ENCODE measurements at places on chromosomes 7 and 10.

- DNase-seq, result no peak
Measured at GRCh38 chr10:51602326-51602725, 97.1 kb downstream of the CSTF2T start.

GRCh38 chr7:30671793-30672465 is 10.3 kb downstream of the CRHR2 start:
- no peak for DNase-seq

GRCh38 chr7:101956130-101956529 is 138.7 kb downstream of the CUX1 start:
- no peak for DNase-seq

GRCh38 chr10:110361800-110362456 is 57.2 kb upstream of the SMNDC1 start:
- peak; percentile 82 for DNase-seq

- peak; percentile 42 for DNase-seq
Measured at GRCh38 chr10:110681023-110681681, 37.0 kb downstream of the RBM20 start.

DNA sequence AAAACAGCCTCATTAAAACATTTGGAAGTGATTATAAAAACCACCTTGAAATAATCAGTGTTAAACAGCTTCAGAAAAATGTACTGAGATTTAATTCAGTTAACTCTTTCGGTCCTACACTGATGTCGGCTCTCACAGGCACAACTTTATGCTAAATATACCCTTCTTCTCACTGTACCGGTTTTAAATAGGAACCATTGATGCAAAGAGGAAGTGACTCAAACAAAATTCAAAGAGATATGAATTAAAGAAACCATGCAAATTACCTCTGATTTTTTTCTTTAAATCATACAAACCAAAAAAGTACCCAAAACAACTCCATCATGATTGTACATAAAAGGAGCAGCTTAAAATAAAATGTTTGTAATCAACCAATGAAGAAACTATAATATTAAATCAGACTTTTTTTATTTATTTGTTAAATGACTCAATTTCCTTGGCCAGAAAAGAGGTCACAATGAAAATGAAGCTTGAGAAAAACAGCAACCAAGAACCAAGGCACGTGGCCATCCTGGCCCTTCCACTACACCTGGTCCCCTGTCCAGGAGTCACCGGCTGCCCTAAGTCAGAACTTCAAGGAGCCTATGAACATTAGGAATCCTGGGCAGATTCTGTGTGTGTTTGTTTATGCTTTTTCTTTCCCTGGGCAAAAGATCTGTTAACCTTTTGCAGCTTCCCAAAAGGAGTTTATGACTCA is 73.0 kb upstream of the CABCOCO1 start:
- no peak for DNase-seq

DNA sequence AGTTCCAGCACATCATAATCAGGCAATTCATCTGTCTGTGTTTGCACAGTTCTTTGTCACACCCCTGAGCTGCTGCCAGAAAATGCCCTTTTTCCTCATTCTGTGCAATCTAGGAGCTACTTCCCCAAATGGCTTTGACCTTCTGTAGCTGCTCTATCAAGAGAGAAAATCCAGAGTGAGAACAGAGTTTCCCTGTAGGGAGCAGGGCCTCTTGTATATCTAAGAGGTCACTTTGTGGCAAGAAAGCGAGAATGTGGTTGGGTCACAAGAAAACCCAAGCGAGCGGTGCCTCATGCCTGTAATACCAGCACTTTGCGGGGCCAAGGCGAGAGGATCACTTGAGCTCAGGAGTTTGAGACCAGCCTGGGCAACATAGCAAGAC is 24.3 kb downstream of the SLC29A3 start:
- DNase-seq, result no peak

DNA sequence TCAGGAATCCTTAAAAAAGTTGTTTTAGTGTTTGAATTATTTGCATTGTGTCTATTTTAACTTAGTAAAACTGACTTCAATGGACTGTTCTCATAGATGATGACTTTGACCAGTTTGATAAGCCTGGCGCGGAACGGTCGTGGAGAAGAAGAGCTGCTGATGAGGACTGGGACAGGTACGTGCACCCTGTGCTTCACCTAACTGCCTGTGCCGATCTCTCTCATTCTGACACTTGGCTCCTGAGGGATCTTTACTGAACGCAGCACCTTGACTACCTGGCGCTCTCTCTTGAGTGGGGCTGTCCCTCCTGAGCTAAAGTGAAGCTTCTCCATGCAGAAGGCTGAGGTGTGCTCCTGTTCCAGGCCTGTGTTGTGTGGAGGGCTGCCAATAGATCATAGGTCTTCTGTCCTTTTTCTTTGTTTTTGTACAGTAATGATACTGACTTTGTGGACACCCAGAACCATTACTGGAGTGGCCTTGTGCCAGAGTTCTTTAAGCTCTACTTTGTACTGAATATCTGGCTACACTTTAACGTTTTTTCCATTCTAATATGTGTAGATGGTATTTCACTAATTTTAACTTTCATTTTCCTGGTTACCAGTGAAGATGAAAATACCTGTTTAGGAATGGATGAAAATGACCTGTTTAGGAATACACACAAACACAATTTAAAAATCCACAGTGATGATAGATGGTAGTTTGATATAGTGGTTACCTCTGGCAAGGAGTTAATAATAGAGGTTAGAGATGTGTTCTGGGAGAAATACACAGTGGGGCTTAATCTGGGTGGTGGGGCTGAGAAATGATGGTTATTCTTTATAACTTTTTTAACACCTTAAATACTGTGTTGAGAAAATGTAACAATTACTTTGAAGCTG is 20.9 kb downstream of the RBM33 start:
- no peak for DNase-seq

- no peak for DNase-seq
Measured at GRCh38 chr10:97336446-97336845, 1.9 kb upstream of the FRAT2 start.

DNA sequence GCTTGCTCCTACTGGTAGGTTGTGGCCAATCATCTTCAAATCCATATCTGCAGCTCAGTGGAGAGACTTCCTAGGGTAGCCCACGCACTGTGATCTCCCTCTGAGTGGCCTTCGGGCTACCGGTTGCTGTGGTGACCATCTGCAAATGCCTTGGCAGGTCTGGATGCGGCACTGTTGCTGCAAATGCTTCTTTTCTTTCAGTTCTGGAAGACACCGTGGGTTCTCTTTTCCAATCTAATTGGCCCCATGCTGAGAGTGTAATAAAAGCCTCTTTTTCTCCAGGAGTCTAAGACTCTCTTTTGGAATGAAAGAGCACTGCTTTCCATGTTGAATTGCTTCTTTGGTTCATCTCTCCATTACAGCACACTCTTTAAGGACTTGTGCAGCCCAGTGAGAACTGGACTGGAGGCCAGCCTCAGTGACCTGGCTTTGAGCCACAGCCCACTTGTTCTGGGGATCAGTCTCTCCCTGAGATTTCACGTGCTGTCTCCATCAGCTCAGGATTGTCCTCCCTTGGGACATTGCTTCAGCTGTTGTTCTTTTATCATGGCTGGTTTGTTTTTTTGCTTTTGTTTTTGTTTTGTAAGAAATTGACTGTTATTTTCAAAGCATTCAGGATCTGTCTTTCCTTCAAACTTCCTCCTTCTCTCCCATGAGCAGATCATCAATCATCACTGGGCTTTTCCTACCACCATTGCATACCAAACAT is 286.6 kb downstream of the BMPER start:
- DNase-seq, result no peak

DNA sequence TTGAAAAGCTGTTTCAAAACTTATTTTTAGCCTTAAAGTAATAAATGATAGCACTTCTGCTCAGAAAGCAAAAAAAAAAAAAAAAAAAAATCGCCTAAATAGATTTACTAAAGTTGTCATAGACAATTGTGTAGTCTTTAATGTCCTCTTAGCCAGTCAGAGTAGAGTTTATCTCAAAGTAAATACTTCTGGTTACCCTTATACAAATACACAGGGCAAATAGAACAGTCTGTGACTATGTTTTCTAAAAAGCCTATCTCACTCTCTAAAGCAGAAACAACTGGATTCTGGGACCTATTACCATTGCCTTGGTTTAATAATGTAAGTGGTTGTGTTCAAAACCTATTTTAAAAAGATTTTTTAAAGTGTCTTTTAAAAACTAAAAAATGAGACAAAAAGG is 156.2 kb upstream of the THSD7A start:
- no peak for DNase-seq

GRCh38 chr10:96339956-96340904 is 18.6 kb downstream of the OPALIN start:
- peak; percentile 75 for DNase-seq

GRCh38 chr7:142485617-142486226 is 227.9 kb upstream of the PRSS58 start:
- DNase-seq, result peak; percentile 30

- DNase-seq, result no peak
Measured at GRCh38 chr10:58994226-58995057, 182.0 kb upstream of the PHYHIPL start.

- no peak for DNase-seq
Measured at GRCh38 chr10:122798704-122799231, 46.9 kb downstream of the CUZD1 start.

DNA sequence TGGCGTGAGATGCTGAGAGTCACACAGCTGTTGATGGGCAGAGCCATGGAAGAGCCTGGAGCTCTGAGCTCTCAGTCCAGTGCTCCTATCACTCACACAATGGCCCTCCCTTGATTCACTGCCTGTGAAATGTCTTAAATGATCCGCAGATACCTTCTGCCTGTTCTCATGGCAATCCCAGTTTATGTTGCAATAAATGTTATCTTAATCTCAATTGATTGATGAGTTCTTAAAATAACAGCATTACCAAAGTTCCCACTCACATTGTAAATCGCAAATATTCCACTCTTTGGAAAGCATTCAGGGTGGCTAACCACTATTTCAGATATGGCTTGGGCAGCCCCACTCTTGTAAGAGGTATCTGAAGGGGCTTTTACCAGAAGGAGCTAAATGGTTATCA is 865.5 kb downstream of the LRMDA start:
- no peak for DNase-seq

GRCh38 chr10:103510046-103510685 is 16.7 kb downstream of the NEURL1 start:
- DNase-seq, result no peak

DNA sequence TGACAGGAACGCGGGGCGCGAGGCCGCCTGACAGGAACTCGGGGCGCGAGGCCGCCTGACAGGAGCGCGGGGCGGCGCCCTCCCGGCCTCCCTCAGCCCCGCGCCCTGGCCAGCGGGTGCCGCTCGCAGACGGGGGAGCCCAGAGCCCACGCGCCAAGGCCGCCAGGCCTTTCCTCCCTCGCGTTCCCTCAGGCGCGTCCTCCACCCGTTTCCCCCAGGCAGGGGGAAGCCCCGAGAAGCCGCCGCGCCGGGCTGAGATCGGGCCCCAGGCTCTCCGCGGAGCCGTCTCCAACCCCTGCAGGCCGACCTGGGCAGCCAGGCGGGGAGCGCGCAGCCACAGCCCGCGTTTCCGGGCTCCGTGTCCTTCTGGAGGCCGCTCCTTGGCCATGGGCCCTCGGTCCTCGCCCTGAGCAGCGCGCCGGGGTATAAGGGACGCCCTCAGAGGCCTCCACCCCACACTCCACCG is 17.7 kb downstream of the PTPRN2 start:
- DNase-seq, result no peak

DNA sequence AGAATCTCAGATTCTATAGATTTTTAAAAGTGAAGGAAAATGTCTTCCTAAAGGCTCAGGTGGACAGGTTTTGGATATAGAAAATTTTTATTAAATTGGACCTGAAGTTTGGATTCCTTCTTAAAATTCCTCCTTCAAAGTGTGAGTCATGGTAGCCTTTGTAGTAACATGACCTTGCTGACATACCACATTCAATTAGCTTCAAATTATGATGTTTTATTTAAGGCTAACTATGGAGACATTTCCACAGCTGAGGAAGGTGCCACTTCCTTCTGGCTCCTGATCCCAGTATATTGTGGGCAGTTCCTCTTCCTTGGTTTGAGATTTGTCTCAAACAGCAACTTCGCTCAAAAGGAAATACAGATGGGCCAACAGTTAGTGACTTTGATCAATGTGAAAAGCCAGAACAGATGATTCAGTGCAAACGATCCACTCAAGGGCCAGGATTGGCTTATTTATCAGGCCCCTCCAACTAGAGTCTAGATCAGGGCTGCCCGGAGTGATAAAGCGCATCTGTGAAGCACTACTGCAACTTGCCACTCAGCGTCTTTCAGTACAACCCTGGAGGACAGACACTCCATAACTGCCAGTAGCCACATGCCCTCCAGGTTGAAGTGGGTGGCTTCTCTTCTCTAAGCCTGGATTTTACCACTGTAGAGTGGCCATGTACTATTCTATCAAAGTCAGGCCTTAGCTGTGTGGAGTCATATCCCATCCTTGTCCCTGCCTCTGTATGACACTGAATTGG is 573.5 kb downstream of the KIF20B start:
- DNase-seq, result no peak

DNA sequence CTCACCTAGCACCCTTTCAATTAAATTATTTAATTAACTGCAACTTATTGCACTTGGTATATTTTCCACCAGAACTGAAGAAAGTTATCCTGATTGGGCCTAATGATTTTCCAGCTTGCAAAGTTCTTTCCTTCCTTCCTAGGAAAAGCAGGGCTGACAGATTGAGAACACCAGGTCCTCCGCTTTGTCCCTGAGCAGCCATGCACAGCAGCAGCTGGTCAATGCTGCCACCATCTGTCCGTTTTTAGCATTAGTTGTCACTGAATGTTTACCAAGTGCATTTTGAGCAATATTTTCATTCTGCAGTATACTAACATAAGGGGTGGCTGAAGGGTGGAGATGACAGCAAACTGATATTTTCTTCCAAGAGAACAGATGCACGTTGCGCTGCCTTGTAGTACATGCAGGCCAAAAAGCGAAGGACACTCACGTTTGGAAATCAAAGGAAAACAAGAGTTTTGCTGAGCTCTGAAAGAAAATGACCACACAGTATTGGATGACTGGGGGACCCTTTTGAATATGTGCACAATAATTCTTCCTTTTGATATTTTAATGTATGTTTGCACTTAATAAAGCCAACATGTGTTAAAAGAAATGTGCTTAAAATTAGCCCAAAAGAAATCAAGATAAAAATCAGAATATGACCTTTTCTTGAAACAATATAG is 248.8 kb upstream of the PTN start:
- DNase-seq, result peak; percentile 51

- no peak for DNase-seq
Measured at GRCh38 chr7:71157757-71158156, 25.8 kb downstream of the GALNT17 start.

DNA sequence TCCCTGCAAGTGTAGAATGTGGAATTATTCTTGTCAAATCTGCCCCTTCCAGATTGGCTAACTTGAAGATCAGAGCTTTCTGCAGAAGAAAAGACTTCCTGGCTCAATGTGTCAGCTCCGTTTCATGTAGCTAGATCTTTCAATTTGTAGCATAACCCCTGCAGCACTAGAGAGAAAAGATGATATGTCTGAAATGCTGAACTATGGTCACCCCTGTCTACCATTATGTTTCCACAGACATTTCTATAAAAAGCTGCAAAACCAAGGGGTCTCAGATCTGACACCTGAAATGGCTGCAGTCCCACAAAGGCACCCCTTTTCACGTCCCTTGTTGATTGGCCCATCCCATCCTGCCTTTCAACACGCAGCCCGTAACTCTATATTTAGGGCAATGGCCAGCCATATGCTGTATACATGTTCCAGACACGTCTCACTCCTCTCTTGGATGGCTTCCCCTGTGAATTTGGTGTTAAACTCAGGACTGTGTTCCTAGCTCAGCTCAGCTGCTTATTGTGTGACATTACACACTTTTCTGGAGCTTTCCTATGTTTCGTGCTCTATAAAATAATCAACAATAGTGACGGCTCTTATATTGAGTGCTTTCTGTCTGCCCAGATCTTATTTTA is 648.6 kb upstream of the CELF2 start:
- DNase-seq, result no peak

Data from activated CD4-positive, alpha-beta T cell treated with anti-CD3 and anti-CD28 coated beads, Interleukin-2, Interleukin-6, amounts not matched to agents 100 ng/mL and 50 ng/mL, durations not matched to agents 16 hours and 8 hours (primary cell).